NCI-H1048 (cell line): ENCODE measurements at places on chromosomes 3 and 15.

GRCh38 chr3:88000853-88001252, 58.0 kb downstream of the CGGBP1 start:
- DNase-seq, result no peak

GRCh38 chr15:38065721-38066345, 131.4 kb downstream of the TMCO5A start:
- DNase-seq, result no peak

GRCh38 chr15:40302981-40303380, 4.8 kb downstream of the PLCB2 start:
- DNase-seq, result no peak

DNA sequence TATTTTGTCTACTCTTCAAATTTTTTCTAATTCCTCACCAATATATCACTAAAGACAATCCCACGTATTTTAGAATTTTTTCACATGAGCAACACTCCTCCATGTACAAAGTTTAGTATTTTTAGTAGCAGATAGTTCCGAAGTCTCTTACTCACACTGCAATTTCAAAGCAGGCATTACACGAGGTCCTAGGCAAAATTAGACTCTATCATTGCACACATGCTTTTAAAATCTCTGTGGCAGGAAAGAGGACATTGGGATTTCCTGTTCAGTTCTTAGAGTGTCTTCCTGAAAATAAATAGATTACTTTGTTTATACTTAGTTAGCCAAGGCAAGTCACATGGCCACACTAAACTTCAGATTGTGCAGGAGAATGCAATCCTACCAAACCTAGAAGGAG, 847.7 kb downstream of the ROBO2 start:
- DNase-seq, result no peak

GRCh38 chr15:77013776-77014131, 18.8 kb downstream of the PSTPIP1 start:
- no peak for DNase-seq

GRCh38 chr3:136792556-136793330, 26.2 kb upstream of the SLC35G2 start:
- DNase-seq, result no peak

DNA sequence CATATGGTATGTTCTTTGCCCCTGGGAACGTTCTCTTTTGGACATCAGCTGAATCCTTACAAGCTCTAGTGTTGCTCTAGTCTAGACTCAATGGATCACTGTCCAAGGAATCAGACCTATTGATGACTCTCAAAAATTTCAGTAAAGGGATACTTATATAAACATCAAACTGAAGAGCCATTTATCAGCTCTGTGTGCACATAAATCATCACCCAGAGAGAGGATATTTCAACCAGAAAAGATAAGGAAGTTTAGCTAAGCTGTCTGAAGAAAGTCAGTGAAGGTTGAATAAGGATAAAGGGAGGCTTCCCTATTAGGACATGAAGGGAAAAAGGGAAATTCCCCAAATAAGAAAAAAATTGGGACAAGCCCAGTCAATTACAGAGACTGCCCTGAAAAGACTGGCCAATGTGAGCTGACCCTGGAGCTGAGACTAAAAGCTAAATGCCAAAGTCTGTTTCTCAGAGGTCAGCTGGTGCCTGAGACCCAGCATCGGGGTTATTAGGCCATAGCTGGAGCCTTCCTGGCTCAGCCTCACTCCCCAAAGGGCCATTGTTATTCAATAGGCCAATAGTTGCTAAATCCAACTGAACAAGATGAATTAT, 424.1 kb upstream of the THBS1 start:
- DNase-seq, result no peak

DNA sequence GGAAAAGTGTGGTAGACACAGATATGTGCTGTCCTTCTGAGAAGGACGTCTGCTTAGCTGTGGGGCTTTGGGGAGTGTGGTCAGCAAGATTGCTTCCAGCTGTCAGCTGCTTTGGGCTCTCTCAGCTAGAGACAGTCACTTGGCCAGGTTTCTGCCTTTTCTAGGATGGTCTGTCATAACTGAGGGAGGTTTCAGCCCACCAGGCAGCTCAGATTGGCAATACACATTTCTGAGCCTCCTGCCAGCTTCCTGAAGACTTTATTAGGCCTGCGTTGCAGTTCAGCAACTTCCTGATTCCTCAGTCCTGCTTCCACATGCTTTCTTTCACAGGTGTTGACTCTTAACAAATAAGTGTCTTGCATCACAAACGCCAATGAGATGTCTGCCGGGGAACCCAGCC, 286.5 kb downstream of the SQOR start:
- DNase-seq, result no peak

DNA sequence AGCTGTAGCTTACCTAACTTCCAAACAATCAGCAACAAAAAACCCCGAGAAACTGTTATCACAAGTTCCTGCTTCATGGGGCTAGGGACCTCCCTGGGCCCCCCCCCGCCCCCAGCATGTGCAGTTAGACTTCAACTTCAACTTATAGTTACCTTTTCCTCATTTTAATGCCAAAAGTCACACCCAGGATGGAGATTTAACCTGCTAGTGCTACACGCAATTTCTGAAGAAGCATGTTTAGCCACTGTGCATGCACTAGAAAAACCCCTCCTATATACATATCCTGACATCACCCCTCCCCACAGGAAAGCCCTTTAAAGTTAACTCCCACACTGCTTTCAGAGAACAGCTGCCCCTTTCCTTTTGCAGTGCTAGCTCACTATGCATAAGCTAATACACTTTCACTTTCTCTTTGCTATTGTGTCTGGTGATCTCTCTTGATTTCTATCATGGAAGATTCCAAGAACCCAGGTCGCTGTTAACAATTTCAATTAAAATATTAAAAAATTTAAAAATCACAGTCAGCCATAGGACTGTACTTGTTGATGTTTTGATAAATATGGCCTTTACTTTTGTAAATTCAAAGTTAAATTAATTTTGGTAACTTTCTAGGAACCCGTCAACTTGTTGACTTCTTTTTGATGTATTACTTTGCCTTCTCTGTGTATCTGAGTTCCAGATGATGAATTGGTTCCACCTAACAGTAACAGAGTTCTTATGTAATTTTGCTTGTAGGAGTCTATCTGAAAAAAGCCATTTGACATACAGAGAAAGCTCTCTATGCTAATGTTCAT, 75.2 kb upstream of the ACAD9 start:
- DNase-seq, result no peak

- no peak for DNase-seq
Measured at GRCh38 chr3:172561897-172562640, 38.8 kb upstream of the TNFSF10 start.

GRCh38 chr3:192750201-192750600, 22.9 kb upstream of the FGF12 start:
- DNase-seq, result no peak

DNA sequence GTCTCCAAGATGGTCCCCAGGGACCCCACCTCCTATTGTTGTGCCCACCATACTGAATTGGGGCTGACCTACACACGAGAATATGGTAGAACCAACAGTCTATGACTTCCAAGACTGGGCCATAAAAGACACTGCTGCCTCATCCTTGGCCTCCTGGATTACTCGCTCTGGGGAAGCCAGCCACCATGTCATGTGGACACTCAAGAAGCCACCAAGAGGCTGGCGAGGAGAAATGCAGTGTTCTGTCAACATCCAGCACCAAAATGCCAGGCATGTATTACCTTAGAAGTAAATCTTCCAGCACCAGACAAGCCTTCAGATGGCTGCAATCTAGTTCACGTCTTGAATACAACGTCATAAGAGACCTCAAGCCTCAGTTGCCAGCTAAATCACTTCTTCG, 17.1 kb upstream of the TPM1 start:
- no peak for DNase-seq

- DNase-seq, result no peak
Measured at GRCh38 chr3:107574650-107575049, 51.9 kb downstream of the BBX start.

GRCh38 chr3:46460051-46460450, 4.7 kb downstream of the LTF start:
- DNase-seq, result no peak

- DNase-seq, result no peak
Measured at GRCh38 chr3:20140881-20141280, 45.1 kb downstream of the SGO1 start.
